ENCODE measurements at places on chromosomes 13 and 19. TPM values are rescaled to one million over a fixed set of nuclear protein-coding genes. Genes with fewer than 3 reads are reported as not detected.

Gene NLRP7
- not detected for total RNA-seq

Gene THSD1
- 26.5 TPM for total RNA-seq

Gene PPM1N
- 0.90 TPM for total RNA-seq

Gene ZSCAN22
- total RNA-seq = 2.7 TPM

Gene ZNF562
- total RNA-seq = 27.2 TPM

Gene DKKL1
- total RNA-seq = not detected

Gene CALR3
- total RNA-seq = not detected

Gene USF2
- 49.2 TPM for total RNA-seq

Gene DLEU7
- not detected for total RNA-seq

Gene SCN1B
- total RNA-seq = 7.6 TPM

Gene TRPC4
- 8.3 TPM for total RNA-seq

Gene OR7A5
- total RNA-seq = not detected

Gene RASAL3
- total RNA-seq = 4.7 TPM

Gene SPACA7
- not detected for total RNA-seq

Gene ICAM5
- 0.56 TPM for total RNA-seq

Gene GPR18
- total RNA-seq = not detected

Gene FLT3
- total RNA-seq = not detected

Gene PRR12
- total RNA-seq = 3.6 TPM

Gene ARRDC5
- not detected for total RNA-seq

Gene FFAR3
- total RNA-seq = not detected

Gene PROSER1
- total RNA-seq = 12.0 TPM

Gene COL4A1
- 564 TPM for total RNA-seq

Gene CACNG8
- 1.7 TPM for total RNA-seq

Gene RPL28
- total RNA-seq = 205 TPM

Gene TEX29
- not detected for total RNA-seq

Gene BEST2
- total RNA-seq = not detected

Gene PSG4
- total RNA-seq = 0.47 TPM

Gene PALM
- total RNA-seq = 6.8 TPM

Gene PTGER1
- total RNA-seq = 0.28 TPM

Gene SULT2A1
- not detected for total RNA-seq

Gene SLC10A2
- total RNA-seq = not detected

Gene ZNF98
- under 0.01 TPM for total RNA-seq

Gene THAP8
- 0.72 TPM for total RNA-seq

Gene FAM124A
- 1.9 TPM for total RNA-seq

Gene ERICH6B
- not detected for total RNA-seq

Gene CDC34
- total RNA-seq = 112 TPM

Gene CYP4F11
- not detected for total RNA-seq

Gene LYPD4
- not detected for total RNA-seq

Gene PRX
- 1.1 TPM for total RNA-seq

Gene CDK8
- 12.9 TPM for total RNA-seq

Gene CABP5
- not detected for total RNA-seq

Gene GRIK5
- total RNA-seq = 0.18 TPM

Gene CEACAM20
- total RNA-seq = not detected

Gene GPC6
- total RNA-seq = 0.94 TPM

Gene CEACAM7
- not detected for total RNA-seq

Gene PGLYRP2
- total RNA-seq = not detected

Gene CGB8
- not detected for total RNA-seq

Gene GJA3
- total RNA-seq = under 0.01 TPM

Gene ZNF541
- total RNA-seq = 0.27 TPM

Gene GAS6
- 150 TPM for total RNA-seq

Gene OR7A10
- total RNA-seq = not detected

Gene ZNF44
- 6.9 TPM for total RNA-seq

Gene TIMM13
- 69.3 TPM for total RNA-seq

Gene CASP14
- not detected for total RNA-seq

Gene LAIR1
- total RNA-seq = not detected

Gene MED25
- total RNA-seq = 15.3 TPM

Gene RCBTB1
- total RNA-seq = 15.7 TPM

Gene C3
- total RNA-seq = 0.09 TPM

Gene YIF1B
- total RNA-seq = 65.8 TPM
